ENCODE measurements at places on chromosomes 1 and 21.

DNA sequence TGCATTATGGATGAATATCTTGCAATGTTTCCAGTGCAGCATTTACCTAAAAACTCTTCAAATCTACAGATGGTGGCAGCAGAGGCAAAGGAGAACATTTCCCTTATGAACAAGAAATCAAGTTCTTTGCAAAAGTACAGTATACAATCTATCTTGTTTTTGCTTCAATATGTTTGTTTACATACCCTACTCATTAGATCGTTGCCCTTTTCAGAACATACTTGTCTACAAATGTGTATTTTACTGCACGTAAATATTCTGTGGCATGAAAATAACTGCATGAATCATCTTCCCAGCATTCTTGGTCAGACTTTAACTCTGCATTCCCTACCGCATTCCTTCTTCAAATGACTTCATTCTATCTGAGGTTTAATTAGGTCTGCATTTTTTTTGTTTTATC, 212.7 kb downstream of the ZP4 start:
- DNase-seq, result peak; percentile 40

- no peak for DNase-seq
Observed at GRCh38 chr1:118948351-118948750, 39.8 kb downstream of the TBX15 start.

GRCh38 chr1:4019606-4020331, 119.7 kb upstream of the C1orf174 start:
- no peak for DNase-seq

DNA sequence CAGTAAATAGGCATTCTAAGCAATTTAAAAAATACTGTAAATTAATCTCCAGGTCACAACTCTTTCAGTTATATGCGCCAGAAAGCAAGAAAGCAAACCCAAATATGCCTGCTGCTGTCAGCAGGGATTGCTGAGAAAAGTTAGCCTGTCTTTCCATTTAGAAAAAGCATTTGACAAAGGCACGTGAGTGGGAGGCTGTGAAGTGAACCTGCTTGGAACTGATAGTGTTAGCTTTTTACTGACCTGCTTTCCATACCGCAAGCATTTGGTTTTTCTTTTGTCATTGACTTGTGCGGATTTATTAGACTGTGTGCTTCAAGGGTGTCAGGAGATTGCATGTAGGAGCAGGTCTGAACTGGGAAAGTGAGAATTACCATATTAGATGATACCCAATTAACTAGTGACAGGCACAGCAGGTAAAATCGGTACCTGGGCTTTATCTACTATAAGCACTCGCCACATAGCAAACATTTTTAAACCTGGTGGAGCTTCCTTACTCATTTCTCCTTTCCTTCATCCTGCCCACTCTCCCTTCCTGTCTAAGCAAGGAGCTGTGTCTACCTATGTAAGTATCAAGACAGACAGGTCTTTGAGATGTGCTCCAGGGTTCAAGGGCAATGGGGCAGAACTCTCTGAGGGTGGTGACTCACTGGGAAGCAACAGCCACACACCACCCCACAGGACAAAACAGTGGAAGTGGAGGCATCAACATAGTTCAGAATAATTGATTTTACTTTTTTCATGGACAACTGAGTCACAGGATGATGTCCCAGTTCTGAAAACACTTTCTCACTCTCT, 323.9 kb downstream of the DISC1 start:
- DNase-seq, result no peak

DNA sequence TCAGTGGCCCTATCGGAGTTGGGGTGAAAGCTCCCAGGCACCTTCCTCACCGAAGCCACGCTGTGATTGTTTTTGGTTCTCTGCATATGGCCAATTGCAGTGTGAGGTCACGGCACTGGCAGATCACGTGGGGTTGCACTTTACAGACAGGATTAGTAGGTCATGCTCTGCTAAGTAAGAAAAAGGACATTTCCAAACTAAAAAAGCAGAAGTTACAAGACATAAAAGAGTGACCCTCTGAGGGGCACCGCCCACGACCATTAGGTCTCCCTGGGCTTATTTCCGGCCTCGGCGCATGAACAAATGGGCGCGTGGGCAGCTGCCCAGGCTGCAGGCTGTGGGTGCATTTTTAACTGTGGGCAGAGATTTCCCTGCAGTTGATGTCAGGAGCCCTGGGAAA, 2.0 kb downstream of the CAPN9 start:
- DNase-seq, result no peak

DNA sequence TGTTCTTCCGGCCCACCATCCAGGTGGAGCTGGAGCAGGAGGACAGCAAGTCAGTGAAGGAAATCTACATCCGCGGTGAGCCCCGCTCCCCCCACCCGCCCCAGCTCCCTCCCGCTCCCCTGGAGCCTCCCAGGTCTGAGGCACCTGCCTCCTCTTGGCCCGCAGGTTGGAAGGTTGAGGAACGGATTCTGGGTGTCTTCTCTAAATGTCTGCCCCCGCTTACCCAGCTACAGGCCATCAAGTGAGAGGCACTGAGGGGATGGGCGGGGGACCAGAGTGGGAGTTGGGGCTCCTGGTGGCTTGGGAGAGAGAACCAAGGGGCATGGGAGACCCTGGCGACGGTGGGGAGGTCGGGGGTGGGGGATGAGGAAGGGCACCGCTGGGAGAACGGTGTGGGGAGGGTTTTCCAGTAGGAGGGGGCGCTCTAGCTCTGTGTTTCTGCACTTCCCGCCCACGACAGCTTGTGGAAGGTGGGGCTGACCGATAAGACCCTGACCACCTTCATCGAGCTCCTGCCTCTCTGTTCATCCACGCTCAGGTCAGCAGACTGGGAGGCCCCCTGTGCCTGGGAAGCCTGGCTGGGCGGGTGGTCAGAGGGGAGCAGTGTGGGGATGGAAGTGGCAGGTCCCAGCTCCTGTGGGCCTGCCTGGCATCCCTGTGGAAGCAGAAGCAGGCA, 4.2 kb downstream of the LRRC71 start:
- no peak for DNase-seq

DNA sequence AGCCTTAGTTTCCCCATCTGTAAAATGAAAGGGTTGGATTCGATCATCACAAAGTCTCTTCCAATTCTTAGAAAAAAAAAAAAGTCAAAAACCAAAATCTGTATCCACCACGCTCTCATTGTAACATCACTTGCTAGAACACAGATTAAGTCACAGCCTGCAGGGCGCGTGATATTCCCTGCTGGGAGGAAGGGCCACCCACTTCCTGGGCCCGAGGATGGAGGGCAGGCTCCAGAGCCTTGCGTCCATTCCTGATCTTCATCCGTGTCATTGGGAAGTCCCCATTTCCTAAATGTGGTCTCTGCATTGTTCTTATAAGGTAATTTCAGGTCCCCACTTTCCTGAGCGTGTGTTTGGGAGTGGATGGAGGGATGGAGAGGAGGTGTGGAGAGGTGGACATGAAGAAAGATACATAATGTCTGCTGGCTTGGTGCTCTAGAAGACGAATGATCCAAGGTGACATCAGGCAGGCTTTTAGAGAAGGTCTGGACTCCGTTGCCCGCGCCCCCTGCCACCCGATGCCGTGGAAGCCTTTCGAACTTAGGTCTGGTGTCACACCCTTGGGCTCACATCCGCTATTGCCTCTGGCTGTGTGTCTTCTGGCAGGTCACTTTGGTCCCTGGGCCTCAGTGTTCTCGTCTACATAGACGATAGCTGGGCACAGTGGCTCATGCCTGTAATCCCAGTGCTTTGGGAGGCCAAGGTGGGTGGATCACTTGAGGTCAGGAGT, 56.1 kb downstream of the ATP5PO start:
- DNase-seq, result no peak

- DNase-seq, result peak; percentile 14
Observed at GRCh38 chr1:2091611-2092604, 41.7 kb downstream of the PRKCZ start.

DNA sequence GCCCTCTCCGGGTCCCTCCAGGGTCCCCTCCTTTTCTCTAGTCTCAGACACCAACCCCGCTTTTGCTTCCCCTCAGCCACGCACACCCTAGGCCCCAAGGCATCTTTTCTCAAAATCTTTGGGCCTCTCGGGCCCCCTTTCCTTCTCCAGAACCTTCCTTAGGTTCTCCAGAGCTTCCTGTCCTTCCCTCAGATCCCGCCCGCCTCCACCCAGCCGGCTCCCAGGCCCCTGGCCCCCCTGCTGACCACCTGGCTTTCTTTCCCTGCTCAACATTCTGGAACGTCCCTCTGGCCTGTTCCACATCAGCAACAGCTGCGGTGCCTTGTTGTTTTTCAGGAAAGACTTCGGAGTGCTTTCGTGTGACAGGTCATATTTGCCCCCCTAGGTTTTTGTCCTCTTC, 1.2 kb downstream of the ZDHHC18 start:
- no peak for DNase-seq

DNA sequence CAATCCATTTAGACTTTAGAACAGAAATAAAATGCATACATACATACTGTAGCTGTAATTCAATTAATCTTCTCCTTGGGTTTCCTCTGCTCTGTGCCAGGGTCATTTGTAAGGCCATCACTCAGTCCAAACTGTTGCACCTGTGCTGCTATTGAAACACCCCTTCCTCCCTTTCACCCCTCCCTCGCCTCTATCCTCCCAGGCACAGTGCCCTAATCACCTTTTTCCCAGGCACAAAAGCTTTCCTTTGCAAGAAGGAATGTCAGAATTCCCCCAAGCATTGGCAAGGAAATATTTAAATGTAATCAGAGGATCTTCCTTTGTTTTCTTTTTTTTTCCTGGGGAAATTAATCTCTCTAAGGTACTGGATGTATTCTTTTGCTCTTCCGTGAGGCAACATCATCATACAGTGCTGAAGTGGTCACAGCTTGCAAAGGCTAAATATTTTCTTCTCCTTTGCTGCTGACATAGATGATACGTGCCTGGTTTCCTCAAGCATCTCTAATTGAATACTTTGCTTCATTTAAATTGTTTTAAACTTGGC, 339.3 kb upstream of the NR5A2 start:
- no peak for DNase-seq

- peak; percentile 63 for DNase-seq
Observed at GRCh38 chr1:26405281-26405915, 5.2 kb upstream of the LIN28A start.

DNA sequence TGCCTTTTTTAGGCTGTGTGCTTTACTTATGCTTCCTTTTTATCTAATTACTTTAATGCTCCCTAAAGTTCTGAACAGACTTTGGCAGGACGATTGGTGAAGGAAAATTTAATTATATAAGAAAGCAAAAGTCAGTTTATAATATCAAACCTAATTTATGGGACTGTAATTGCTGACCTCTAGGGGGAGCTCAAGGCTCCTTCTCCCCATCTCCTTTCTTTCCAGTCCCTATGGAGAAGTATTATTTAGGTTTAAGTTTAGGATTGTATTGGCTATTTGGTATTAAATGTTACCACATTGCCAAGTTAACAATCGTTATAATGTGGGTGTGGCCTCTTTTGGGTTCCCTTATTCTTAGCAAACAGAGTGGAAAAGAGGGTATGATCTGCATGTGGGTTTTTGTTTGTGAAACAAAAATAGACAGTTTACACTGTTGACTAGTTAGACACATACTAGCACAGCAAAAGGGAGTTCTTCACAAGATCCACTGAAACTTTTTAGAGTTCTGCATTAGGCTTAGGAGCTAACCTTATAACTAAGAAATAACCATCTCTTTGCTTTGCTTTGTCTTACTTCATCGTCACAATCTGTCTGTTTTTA, 48.2 kb upstream of the TNFSF4 start:
- DNase-seq, result peak; percentile 52

DNA sequence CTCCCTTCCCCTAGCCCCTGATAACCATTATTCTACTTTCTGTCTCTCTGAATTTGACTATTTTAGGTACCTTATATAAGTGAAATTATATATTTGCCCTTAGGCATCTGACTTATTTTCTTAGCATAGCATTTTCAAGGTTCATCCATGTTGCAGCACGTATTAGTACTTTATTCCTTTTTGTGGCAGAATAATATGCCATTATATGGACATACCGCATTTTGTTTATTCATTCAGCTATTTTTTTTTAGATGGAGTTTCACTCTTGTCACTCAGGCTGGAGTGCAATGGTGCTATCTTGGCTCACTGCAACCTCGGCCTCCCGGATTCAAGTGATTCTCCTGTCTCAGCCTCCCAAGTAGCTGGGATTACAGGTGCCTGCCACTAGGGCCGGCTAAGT, 326.2 kb upstream of the PLXNA2 start:
- DNase-seq, result no peak

DNA sequence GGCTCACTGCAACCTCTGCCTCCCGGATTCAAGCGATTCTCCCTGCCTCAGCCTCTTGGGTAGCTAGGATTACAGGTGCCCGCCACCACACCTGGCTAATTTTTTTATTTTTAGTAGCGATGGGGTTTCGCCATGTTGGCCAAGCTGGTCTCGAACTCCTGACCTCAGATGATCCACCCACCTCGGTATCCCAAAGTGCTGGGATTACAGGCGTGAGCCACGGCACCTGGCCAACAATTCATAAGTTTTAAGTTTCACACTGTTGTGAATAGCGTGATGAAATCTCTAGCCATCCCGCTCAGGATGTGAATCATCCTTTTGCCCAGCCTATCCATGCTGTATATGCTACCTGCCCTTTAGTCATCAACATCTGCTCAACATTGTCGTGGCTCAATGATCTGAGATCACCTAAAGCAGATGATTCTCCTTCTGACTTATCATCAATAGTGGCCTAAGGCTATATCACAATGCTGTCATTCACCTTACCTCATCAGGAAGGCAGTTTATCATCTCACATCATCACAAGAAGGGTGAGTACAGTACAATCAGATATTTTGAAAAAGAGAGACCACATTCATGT, 2.6 kb downstream of the PFDN2 start:
- DNase-seq, result peak; percentile 93

GRCh38 chr21:26717146-26717739, 128.0 kb downstream of the ADAMTS1 start:
- DNase-seq, result no peak

DNA sequence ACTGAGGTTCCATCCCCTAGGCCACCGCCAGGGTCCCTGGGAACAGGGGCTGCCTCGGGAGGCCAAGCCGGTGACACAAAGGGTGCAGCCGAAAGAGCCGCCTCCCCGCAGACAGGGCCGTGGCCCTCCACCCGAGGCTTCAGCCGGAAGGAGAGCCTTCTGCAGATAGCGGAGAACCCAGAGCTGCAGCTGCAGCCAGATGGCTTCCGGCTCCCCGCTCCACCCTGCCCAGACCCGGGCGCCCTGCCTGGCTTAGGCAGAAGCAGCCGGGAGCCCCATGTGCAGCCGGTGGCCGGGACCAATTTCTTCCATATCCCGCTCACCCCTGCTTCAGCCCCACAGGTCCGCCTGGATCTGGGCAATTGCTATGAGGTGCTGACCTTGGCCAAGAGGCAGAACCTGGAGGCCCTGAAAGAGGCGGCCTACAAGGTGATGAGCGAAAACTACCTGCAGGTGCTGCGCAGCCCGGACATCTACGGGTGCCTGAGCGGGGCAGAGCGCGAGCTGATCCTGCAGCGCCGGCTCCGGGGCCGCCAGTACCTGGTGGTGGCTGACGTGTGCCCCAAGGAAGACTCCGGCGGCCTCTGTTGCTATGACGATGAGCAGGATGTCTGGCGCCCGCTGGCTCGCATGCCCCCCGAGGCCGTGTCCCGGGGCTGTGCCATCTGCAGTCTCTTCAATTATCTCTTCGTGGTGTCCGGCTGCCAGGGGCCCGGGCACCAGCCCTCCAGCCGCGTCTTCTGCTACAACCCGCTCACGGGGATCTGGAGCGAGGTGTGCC, 1.4 kb downstream of the KLHDC7A start:
- no peak for DNase-seq

Data from brain microvascular endothelial cell (primary cell).